NCI-H2081 (cell line): ENCODE measurements at places on chromosomes 13 and 19.

- no peak for DNase-seq
Observed at GRCh38 chr13:85825454-85825853, 26.2 kb upstream of the SLITRK6 start.

DNA sequence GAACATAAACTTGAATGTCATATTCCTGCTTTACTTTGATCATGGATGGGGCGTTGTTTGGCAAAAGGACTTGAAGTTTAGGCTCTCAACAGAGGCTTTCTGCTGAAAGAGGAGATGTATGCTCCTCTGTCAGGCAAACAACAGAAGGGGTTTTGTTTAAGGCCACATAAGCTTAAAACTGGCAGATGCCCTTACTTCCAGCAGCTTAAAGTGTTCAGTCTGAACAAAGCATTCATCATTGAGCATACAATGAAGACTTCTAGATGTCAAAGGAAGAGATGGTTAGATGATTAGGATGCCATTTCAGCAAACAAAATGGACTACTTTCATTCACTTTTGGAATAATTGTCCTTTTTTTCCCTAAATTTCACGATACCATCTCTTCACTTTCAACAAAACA lies 484.5 kb downstream of the SLITRK6 start:
- DNase-seq, result no peak

- no peak for DNase-seq
Observed at GRCh38 chr19:40217934-40218890, at the start of gene TTC9B. Gene TTC9B (minus strand): TSS chr19:40218384. CDS start chr19:40218381, 3 bp downstream.

GRCh38 chr13:51804295-51805172 lies 571 bp upstream of the DHRS12 start:
- DNase-seq, result no peak

GRCh38 chr13:59300355-59301173 lies 863.2 kb downstream of the DIAPH3 start:
- DNase-seq, result no peak

GRCh38 chr13:50928659-50929462 lies 19.3 kb downstream of the RNASEH2B start:
- no peak for DNase-seq
